CD14-positive monocyte (primary cell): ENCODE measurements at places on chromosomes 11 and 22. TPM values are rescaled to one million over a fixed set of nuclear protein-coding genes. Genes with fewer than 3 reads are reported as not detected.

Gene HIPK3
- polyA plus RNA-seq, result 20.6 and 63.5 TPM in 2 replicates

Gene MTNR1B
- polyA plus RNA-seq, result not detected in 2 replicates

Gene AIFM3
- 2.1 TPM for polyA plus RNA-seq

DNA sequence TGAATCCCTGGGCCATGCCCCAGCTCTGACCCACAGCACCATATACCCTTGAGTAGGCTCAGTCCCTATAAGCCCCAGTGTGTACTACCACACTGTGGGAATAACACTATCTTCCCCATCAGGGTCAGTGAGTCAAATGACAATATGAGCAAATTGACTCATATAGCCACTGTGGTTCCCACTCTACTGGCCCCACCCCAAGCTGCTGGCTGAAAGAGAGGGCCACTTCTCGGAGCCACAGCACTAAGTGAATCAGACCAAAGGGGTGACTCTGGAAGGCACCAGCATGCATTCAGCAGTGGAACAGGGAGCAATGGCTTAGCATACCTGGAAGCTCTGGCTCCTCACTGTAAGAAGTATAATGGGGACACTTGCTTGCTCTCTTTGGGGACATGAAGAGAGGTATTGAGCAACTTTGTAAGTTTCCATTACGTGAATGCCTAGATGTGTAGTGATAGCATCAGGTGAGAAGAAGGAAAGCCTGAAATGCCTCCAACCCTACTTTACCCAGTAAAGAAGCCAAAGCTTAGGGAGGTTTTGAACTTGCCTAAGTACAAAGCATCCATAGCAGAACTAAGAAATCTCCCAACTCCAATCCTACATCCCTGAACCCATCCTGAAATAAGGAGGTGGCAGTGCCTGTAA is 13.5 kb downstream of the CD59 start:
- peak; percentile 17 for DNase-seq

- peak; percentile 50 for DNase-seq
Measured at GRCh38 chr11:71986131-71986530, 12.6 kb upstream of the IL18BP start.

Gene P4HA3
- polyA plus RNA-seq, result not detected

GRCh38 chr11:3218483-3219280 is at the start of gene MRGPRG:
MRGPRG (minus strand) TSS chr11:3218813; CDS start chr11:3218813, 0 bp downstream.
- no peak for DNase-seq

GRCh38 chr11:60169264-60169915 is 13.5 kb downstream of the MS4A6A start:
- DNase-seq, result peak; percentile 51

Gene SLCO2B1
- 0.47 and 0.55 TPM in 2 replicates for polyA plus RNA-seq

GRCh38 chr11:11577932-11578911 is 43.6 kb downstream of the GALNT18 start:
- no peak for DNase-seq

Gene SLC6A5
- not detected for polyA plus RNA-seq

Gene YPEL1
- 2.3 TPM for polyA plus RNA-seq

DNA sequence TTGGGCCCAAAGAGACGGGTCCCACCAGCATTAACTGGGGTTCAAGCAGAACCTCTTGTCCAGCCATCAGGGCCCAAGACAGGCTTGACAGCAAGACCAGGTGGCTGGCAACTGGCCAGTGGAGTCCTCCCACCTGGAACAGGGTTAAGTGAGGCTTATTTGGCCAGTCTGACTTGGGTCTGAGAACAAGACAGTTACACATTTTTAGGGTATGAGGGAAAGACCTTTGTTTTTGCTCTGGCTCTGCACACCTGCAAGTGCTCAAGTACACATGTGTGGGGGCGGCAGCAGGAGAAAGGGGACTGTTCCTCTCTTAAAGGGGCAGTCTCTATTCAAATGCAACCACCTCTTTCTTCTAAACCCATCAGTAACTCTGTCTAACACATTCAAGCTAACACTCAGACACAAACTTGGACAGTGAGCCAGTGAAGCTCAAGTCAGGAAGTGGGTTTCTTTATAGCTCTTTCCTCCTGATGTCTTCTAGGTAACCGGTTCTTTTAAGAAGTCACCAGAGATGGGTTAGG is 116.2 kb downstream of the ETS1 start:
- no peak for DNase-seq

GRCh38 chr11:72391638-72392423 is 42.5 kb downstream of the CLPB start:
- no peak for DNase-seq

GRCh38 chr11:134541355-134541754 is 129.3 kb upstream of the B3GAT1 start:
- no peak for DNase-seq

Gene TMEM86A
- 2.7 and 4.3 TPM in 2 replicates for polyA plus RNA-seq

- DNase-seq, result no peak
Measured at GRCh38 chr11:121445071-121445768, 6.9 kb upstream of the SORL1 start.

DNA sequence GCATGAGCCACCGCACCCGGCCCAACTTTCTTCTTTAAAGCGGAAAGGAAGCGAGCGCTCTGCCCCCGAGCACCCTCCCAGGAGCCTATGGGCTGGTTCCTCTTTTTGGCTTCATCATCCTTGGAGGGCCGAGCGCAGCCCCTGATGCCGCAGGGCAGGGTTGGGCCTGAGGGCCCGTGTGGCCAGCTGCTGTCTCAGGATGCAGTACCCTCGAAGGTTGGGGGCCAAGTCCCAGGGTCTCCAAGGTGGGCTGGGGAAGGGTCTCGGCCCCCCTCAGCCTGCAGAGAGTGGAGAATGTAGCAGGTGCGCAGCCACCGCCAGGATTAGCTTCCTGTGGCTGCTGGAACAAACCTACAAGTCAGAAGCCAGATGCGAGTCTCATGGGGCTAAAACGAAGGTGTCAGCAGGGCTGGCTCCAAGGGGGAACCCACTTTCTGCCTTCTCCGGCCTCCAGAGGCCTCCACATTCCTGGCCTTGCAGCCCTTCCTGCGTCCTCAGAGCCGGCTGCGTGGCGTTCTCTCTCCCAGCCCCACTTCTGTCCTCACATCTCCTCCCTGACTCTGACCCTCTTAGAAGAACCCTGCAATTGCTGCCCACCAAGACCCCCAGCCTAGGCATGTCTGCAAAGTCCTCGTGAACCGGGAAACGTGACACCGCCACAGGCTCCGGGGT is 2.9 kb downstream of the PANX2 start:
- peak; percentile 78 for DNase-seq

Gene DSCAML1
- not detected for polyA plus RNA-seq

GRCh38 chr11:123493349-123494063 is 63.4 kb downstream of the GRAMD1B start:
- no peak for DNase-seq

DNA sequence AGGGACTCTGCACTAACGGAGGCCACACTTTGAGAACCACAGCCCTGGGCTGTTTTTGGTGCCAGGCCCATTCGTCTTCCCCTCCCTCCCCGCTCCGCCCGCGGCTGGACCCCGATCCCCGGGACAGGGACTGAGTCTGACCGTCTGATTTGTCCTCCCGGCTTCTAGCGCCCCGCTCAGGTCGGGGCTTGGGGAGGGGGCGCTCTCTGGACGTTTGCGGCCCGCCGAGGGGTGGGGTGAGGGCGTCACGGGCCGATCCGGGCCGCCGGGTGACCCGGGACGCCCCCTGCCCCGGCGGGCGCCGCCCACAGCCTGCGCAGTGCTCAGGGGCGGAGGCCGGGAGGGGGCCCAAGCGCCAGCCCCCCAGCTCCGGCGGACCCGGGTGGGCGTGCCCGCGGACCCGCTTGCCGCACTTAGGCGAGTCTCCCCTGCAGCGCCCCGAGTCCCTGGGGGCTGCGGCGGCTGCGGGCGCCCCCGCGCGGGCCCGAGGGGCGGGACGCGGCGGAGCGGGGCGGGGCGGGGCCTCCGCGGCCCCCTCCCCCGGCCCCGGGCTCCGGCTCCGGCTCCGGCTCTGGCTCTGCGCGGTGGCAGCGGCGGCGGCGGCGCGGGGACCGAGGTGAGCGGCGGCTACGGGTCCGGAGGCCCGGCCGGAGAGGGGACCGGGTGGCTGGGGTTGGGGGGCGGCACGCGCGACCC is 33.7 kb upstream of the PRR5 start:
- DNase-seq, result no peak

GRCh38 chr11:31824879-31825837 is 14.0 kb upstream of the PAX6 start:
- no peak for DNase-seq

Gene EWSR1
- 81.2 TPM for polyA plus RNA-seq

DNA sequence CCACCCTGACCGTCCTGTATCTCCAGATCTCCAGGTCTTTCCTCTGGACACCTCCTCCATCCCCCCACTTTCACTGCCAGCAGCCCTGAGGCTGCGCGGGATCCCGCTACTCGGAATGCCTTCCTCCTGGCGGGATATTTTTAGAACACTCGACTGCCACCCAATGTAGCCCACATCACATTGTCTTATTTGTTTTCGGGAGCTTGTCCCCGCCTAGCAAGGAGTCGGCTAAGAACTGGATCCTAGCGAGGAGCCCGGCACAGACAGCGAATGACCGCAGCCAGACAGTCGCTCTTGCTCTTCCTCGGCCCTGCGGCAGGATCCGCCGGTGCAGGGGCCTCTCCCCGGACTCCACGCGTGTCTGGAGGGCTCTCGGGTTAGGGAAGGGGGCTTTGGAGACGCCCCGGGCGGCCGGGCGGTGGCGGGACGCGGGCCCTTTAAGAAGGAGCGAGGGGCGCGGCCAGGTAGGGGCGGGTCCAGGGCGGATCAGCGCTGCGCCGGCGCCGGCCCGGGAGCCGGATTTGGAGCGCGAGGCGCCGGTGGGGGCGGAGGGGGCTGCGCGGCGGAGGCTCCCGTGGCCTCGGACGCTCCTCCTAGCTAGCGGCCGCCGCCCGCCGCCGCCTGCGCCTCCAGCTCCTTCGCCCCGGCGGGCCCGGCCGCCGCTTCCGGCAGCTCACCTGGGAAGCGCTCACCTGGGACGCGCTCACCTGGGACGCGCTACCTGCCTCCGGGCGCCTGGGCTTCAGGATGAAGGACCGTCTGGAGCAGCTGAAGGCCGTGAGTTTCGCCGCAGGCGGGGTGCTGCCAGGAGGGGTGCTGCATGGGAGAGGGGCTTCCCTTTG is at the start of gene STX3:
STX3 (plus strand) TSS at position 518 of the 842 bp plus-strand sequence; CDS start at position 748, 230 bp downstream.
- peak; percentile 20 for DNase-seq

DNA sequence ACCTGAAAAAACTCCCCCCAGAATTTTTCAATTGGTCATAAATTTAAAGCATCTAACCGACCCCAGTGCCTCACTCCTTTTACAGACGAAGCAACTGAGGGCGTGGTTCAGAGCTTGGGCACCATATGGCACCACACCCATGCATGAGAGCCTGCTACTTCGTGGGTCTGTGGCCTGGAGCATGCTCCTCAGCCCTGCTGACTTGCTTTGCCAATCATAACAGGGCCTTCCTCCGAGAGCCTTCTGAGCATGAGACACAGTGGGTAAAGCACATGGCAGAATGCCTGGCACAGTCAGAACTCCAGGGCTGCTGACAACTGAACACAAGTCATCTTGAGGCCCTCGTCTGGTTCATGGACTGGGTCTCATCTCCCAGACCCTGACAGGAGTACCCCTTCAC is 33.3 kb downstream of the HIRA start:
- DNase-seq, result no peak

DNA sequence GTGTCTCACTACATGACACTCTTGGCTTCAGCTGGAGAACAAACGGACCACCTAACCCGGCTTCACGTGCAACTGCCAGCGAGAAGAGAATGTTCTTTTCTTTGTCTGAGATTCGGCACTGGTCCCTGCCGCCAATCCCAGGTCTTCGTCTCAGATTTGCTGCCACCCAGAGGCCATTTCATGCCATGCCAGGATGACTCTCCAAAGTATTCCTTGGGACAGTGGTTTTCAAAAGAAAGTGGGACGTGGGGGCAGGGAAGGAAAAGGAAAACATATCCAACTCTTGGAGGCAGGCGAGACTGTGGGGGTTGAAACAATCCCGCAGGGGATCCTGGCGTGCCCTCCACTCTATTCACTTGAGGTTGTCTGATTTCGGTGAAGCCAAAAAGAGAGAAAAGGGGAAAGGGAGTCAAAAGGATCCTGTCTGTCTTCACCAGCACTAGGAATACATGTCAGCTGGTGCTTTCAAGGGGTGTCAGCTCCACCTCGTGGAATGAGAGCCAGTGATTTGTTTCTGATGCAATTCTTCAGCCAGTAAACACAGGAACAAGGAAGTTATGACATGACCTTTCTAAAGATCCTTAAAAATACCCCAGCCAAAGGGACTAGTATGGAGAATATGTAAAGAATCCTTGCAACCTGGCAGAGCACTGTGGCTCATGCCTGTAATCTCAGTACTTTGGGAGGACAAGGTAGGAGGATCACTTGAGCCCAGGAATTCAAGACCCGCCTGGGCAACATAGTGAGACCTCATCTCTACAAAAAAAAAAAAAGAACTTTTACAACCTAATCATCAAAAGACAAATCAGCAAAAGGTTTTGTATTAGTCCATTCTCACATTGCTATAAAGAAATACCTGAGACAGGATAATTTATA is 41.0 kb upstream of the APLNR start:
- peak; percentile 71 for DNase-seq

DNA sequence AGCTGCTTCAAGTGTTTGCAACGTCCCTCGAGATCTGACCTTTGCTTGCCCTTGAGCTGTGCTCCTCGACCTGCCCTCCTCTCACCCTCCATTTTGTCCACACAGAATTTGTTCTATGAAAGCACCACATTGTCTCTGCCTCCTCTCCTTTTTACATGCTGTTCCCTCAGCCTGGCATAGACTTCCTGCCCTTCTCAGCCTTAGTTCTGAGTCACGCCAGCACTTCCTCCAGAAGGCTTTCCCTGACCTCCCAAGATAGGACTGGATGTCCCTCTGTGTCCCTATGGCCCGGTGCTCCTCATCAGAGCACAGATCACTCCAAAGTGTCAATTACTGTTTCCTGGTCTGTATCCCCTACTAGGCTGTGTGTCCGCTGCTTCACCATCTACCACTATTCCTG is 16.2 kb downstream of the JHY start:
- DNase-seq, result no peak

DNA sequence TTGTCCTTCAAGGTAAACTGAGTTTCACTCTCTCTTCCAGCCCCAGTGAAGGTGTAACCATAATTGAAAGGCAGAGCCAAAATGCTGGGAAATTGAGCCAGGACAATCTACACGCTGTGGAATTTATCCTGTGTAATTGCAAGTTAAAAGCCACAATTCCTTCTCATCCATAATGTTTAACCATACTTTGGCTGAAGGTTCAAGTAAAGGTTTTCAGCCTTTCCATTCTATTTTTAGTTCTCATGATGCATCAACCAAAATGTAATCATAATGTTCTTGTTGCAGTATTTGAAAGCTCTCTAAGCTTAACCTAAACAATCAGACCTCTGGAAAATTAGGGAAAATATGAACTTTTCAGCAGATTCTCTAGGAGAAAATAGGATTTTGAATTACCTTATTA is 14.0 kb upstream of the ARHGAP42 start:
- no peak for DNase-seq

DNA sequence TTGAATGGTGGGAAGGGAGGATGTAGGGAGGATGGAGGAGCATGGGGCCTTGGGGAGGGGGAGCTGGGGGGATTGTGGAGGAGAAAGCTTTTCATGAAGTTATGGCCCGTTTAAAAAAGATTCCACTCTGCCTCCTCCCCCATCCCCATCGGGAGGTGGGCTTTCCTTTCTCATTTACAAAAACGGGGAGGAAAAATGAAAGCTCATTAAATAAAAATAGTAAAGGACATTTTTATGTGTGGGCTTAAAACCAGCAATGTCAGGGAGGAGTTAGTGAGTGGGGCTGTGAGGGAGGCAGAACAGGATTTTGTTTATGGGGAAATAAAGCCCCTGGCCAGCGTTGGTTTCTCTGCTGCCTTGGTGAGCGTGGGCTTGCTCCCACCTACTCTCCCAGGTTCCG is 83.2 kb downstream of the ZBTB16 start:
- DNase-seq, result no peak
